Peyer's patch (tissue), 4 donors: ENCODE measurements at places on chromosomes 5 and 9. TPM values are rescaled to one million over a fixed set of nuclear protein-coding genes. Genes with fewer than 3 reads are reported as not detected.
A peak's percentile ranks its signal among the peaks of the same experiment; 100 is the strongest.

DNA sequence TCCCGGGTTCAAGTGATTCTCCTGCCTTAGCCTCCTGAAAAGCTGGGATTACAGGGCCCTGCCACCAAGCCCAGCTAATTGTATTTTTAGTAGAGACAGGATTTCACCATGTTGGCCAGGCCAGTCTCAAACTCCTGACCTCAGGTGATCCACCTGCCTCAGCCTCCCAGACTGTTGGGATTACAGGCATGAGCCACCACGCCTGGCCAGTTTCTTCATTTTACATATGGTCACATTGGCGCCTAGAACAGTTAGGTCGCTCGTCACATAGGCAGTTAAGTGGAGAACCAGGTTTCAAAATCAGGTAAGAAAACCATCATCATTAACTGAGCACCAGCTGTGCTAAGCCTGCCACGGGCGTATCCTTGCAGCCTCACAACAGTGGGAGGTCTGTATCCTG is 36.1 kb downstream of the OLFML2A start:
- H3K4me1 ChIP-seq, result no peaks in the 10 kb centered on the region
- no peak overlapping the region for H3K27ac ChIP-seq
- H3K4me3 ChIP-seq, result no peak overlapping the region
- H3K27me3 ChIP-seq, result no peaks in the 10 kb centered on the region
- no peak for DNase-seq

DNA sequence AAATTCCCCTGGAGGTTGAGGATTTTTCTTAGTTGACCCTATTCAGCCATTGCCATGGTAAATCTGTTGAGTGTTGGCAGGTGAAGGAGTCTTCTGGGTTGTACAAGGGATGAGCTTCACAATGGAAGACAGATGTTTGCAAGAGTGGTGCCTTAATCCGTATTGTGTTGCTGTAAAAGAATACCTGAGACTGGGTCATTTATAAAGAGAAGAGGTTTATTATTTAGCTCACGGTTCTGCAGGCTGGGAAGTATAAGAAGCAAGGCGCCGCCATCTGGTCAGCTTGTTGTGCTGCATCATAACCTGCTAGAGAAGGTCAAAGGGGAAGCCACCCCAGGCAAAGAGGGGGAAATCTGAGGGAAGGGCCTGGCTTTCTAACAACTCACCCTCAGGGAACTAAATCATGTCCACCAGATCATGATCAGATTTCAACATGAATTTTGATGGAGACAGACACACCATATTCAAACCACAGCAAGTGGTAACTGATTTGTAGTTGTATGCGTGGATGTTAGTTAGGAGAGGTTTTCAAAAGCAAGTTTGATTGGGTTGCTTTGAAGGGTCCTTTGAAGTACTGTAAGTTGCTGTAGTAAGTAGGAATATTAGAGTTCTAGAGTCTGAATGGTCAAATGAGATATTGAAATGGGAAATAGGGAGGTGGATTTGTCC is 2.5 kb downstream of the TNPO1 start:
- no peak overlapping the region for H3K27ac ChIP-seq
- peak; percentile 88 for DNase-seq
- no peaks in the 10 kb centered on the region for H3K27me3 ChIP-seq
- H3K36me3 ChIP-seq, result no peaks in the 10 kb centered on the region
- no peak overlapping the region for H3K4me3 ChIP-seq

DNA sequence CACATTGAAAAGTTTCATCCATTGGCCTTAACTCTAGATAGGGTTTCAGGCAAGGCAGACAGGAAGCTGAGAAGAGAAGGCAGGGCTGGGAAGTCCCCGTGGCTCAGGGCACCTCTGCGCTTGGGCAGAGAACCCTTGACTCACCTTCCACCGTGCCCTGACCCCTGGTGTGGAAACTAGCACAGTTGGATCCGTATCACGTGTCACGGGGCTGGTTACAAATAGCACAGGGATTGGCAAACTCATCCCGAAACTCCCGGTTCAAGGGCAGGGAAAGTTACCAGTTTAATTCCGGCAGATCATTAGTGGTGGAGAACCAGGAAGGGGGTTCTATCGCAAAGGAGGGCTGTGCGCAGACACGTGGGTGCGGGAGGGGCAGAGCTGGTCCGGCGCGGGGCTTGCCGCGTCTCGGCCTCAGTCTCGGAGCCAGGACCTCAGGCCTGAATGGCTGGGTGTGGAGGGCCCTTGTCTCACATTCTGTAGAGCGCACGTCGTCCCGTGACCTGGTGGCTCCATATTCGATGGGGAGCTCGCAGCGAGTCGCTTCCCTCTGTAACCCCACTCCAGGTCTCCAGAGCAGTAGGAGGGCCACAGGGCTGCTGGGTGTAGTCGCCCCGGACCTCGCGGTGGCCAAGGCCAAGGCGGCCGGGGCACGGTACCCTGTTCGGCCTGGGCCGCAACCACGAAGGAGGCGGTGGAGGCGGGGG is 771 bp upstream of the TMEM171 start:
- no peak overlapping the region for H3K27ac ChIP-seq
- H3K36me3 ChIP-seq, result no peaks in the 10 kb centered on the region
- H3K4me3 ChIP-seq, result peak overlapping the region; percentile 32

GRCh38 chr5:61293071-61293470 is 39.0 kb upstream of the ZSWIM6 start:
- no peaks in the 10 kb centered on the region for H3K27me3 ChIP-seq
- no peak overlapping the region for H3K4me3 ChIP-seq
- DNase-seq, result no peak
- peaks cover 2% of the 10 kb centered on the region for H3K4me1 ChIP-seq

DNA sequence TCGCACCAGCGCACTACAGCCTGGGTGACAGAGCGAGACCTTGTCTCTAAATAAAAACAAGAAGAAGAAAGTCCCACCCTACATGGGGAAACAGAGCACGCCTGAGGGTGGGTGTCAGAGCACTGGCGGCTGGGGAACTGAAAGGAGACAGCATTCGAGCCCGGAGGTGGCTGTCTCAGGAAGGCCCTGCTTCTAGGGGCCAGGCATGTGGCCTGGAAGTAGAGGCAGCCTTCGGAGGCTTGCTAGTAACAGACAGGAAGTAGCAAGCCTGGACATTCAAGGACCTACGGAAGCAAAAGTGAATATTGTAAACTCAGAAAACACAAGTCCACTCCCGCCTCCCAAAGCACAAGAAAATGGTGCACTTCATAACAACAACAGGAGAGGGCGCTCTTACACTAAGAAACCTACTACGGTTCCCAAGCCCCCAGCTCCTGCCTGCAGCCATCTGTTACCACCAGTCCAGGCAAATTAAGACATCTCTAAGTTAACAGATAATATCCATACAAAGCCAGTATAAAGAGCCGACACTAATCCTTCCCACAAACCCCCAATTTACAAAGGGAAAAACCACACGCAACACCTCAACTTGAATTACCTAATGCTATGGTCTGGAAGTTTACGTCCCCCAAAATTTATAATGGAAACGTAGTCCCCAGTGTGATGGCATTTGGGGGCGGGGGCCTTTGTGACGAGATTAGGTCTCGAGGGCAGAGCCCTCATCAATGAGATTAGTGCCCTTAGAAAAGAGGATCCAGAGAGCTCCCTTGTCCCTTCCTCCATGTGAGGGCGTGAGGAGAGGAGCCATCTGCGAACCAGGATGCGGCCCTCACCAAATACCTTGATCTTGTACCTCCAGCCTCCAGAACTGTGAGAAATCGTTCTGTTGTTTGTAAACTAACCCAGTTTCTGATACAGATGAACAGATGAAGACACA is 7.7 kb downstream of the RASGEF1C start:
- no peaks in the 10 kb centered on the region for H3K36me3 ChIP-seq
- no peak for DNase-seq
- H3K27ac ChIP-seq, result no peak overlapping the region
- no peaks in the 10 kb centered on the region for H3K4me1 ChIP-seq
- H3K4me3 ChIP-seq, result no peak overlapping the region

GRCh38 chr9:95771556-95772246 is 103.8 kb upstream of the ERCC6L2 start:
- H3K4me1 ChIP-seq, result peaks cover 31% of the 10 kb centered on the region
- no peaks in the 10 kb centered on the region for H3K36me3 ChIP-seq
- no peaks in the 10 kb centered on the region for H3K27me3 ChIP-seq
- DNase-seq, result no peak
- H3K27ac ChIP-seq, result peak overlapping the region; percentile 77

GRCh38 chr9:130658893-130659698 is 5.3 kb upstream of the PRDM12 start:
- no peak overlapping the region for H3K27ac ChIP-seq
- H3K4me1 ChIP-seq, result no peaks in the 10 kb centered on the region
- H3K4me3 ChIP-seq, result no peak overlapping the region
- DNase-seq, result no peak
- no peaks in the 10 kb centered on the region for H3K36me3 ChIP-seq

DNA sequence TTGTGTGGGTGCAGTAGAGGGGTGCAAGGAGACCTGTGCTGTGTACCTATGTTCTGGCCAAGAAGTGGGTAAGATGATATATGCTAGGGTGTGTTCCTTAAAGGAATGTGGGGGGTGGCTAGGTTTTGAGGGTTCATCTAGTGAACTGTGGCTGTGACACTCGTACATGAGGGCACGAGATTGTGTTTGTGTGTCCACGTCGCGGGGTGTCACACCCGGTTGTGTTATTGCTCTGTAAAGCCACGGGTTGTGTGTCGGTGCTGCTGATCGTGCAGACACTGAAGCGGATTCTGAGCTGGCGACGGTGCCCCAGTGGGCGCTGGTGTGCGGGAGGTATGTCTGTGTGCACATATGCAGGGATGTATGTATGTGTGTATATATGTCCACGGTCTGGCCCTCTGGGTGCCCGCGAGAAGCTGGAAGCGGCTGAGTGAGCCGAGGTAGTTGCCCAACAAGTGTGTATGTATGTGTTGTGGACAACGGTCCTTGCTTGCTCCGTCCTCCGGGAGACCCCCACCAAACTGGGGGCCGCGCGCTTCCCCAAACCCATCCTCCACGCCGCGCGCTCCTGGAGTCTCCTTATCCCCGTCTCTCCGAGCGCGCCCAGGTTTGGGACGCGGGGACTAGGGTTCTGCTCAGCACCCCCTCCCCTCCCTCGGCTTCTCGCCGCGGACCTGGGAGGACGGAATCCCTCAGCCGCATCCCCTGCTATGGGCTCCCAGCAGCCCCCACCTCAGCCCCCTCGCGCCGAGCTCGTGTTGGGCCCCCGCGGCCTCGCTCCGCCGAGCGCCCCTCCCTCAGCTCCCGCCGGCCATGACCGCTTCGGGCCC is 639 bp downstream of the PCDH1 start:
- peak overlapping the region; percentile 57 for H3K4me3 ChIP-seq
- H3K36me3 ChIP-seq, result no peaks in the 10 kb centered on the region
- H3K27me3 ChIP-seq, result no peaks in the 10 kb centered on the region
- H3K27ac ChIP-seq, result peak overlapping the region; percentile 97

- no peak overlapping the region for H3K27ac ChIP-seq
- no peak overlapping the region for H3K4me3 ChIP-seq
- no peaks in the 10 kb centered on the region for H3K4me1 ChIP-seq
- DNase-seq, result no peak
- no peaks in the 10 kb centered on the region for H3K36me3 ChIP-seq
These were observed 283.2 kb upstream of the TMEM161B start for GRCh38 chr5:88551724-88552345.

- no peak overlapping the region for H3K27ac ChIP-seq
- H3K27me3 ChIP-seq, result no peaks in the 10 kb centered on the region
- H3K4me1 ChIP-seq, result peaks cover 10% of the 10 kb centered on the region
- H3K36me3 ChIP-seq, result peaks cover 1% of the 10 kb centered on the region
- DNase-seq, result peak; percentile 81
These were observed 14.7 kb upstream of the CXXC5 start for GRCh38 chr5:139633295-139634027.

DNA sequence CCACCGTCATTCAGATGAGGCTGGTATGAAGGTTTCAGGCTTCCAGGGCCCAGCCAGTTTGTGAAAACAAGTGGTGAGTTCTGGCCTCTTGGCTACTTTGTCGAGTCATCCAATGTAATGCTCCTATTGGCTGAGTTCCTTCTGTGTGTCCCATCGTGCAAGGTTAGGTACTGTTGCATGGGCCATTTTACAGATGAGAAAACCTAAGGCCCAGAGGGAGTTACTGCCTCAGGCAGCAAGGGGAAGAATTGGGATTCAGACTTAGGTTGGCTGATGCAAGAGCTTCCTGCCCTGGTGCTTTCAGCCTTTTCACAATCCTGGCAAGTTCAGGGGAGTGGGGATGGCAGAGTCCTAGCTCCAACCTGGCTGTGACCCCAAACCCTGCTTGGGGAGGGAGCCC is 17.4 kb upstream of the PITX1 start:
- no peak overlapping the region for H3K27ac ChIP-seq
- no peaks in the 10 kb centered on the region for H3K27me3 ChIP-seq
- no peaks in the 10 kb centered on the region for H3K36me3 ChIP-seq
- H3K4me1 ChIP-seq, result no peaks in the 10 kb centered on the region

DNA sequence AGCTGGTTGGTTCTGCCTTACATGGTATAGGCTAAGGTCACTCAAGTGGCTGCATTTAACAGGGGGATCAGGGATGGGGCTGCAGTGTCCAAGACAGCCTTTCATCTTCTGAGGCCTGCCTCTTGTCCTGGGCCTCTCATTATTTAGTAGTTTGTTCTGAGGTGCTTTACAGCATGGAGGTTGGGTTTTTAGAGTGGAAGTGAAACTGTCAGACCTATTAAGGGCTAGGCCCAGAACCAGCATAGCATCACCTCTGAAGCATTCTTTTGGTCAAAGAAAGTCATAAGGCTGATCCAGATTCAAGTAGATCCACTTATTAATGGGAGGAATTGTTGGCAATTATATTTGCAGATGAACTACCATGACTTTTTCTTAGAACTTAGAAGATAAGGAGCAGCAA is 146.0 kb upstream of the NMUR2 start:
- no peaks in the 10 kb centered on the region for H3K36me3 ChIP-seq
- H3K4me3 ChIP-seq, result no peak overlapping the region
- H3K27me3 ChIP-seq, result no peaks in the 10 kb centered on the region
- H3K4me1 ChIP-seq, result no peaks in the 10 kb centered on the region

DNA sequence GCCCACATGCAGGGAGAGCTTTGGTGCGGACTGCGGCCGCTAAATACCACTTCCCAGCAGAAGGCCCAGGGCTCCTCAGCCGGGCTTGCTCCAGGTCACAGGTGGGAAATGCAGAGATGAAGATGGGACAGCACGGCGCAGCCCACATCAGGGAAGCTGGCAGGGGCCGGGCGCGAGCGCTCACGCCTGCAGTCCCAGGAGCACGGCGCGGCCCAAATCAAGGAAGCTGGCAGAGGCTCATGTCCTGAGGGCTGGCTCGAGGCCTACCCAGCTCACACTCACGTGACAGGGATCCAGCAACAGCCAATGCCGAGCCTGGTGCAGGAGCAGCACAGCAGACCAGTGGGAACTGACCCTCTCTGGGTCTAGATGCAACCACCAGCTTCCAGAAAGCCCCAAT is 16.3 kb downstream of the LPCAT1 start:
- H3K27ac ChIP-seq, result no peak overlapping the region
- no peaks in the 10 kb centered on the region for H3K4me1 ChIP-seq
- no peaks in the 10 kb centered on the region for H3K36me3 ChIP-seq

GRCh38 chr5:171672556-171672955 is 113.1 kb upstream of the SMIM23 start:
- no peaks in the 10 kb centered on the region for H3K4me1 ChIP-seq
- H3K27me3 ChIP-seq, result no peaks in the 10 kb centered on the region
- H3K4me3 ChIP-seq, result no peak overlapping the region

Gene CATSPER3
- 1.1 TPM for total RNA-seq

Gene CNTNAP3B
- 18.9 TPM for total RNA-seq

Gene CCL28
- 22.3 TPM for total RNA-seq

Gene INSL6
- not detected for total RNA-seq
